NCI-H2029 (cell line): ENCODE measurements at places on chromosomes 6 and 20.

DNA sequence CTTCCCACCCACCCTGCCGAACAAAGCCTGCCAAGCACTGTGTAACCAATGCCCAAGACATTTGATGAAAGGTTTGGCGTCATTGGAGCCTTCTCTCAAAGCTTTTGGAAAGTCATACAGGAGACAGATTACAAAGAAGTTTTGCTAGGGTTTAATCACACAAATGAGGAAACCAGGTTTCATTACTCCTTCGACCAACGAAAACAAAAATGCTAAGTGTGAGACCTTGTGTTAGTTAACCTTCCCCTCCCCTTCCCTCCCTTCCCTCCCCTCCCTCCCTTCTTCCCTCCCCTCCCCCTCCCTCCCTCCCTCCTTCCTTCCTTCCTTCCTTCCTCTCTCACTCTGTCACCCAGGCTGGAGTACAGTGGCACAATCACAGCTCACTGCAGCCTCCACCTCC is 96.1 kb upstream of the CD83 start:
- no peak for DNase-seq

GRCh38 chr20:21357844-21358243 is 39.5 kb downstream of the NKX2-4 start:
- DNase-seq: peak; percentile 79

- DNase-seq: no peak
These were observed 6.7 kb downstream of the PRDM13 start for GRCh38 chr6:99613409-99613704.

GRCh38 chr20:5181958-5182357 is 55.1 kb downstream of the CDS2 start:
- peak; percentile 25 for DNase-seq

DNA sequence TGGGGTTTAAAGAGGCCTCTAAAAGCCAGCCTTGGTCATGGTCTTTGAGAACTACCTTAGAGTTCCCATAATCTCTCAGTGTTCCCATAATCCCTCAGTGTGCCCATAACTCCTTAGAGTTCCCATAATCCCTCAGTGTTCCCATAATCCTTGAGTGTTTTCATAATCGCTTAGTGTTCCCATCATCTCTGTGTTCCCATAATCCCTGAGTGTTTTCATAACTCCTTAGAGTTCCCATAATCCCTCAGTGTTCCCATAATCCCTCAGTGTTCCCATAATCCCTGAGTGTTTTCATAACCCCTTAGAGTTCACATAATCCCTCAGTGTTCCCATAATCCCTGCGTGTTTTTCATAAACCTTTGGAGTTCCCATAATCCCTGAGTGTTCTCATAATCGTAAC is 199.2 kb downstream of the QKI start:
- no peak for DNase-seq

DNA sequence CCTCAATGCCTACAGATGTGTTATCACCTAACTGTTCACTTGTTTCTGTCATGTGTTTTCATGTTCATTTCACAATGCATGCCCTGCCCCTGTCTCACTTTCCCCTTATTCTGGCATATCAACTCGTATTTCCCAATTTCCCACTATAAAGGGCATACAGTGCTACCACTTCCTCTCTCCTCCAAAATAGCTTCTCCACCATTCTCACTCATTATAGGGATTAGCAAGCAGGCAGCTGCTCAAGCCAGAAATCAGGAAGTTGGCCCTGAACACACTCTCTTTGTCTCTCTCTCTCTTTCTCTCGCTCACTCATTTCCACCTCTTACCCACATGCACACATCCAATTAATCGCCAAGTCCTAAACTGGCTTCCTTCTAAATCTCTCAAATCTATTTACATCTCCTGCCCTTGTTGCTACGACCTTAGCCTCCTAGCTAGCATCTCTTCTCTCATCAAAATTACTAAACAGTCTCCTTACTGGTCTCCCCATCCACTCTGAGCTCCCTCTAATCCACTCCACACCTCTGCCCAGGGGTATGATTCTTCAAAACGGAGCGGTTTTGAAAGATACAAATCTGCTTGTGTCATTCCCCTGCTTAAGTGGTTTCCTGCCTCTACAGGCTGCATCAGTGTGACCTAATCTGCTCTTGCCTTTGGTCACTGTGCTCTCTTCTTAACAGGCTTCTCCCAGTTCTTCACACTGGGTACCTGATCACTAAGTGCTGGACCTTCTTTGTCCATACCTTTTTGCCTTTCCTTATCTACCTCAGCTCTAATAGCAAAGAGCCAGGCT is 196.2 kb downstream of the BTBD9 start:
- peak; percentile 17 for DNase-seq

GRCh38 chr6:111354758-111355555 is 128.1 kb downstream of the REV3L start:
- DNase-seq: no peak

DNA sequence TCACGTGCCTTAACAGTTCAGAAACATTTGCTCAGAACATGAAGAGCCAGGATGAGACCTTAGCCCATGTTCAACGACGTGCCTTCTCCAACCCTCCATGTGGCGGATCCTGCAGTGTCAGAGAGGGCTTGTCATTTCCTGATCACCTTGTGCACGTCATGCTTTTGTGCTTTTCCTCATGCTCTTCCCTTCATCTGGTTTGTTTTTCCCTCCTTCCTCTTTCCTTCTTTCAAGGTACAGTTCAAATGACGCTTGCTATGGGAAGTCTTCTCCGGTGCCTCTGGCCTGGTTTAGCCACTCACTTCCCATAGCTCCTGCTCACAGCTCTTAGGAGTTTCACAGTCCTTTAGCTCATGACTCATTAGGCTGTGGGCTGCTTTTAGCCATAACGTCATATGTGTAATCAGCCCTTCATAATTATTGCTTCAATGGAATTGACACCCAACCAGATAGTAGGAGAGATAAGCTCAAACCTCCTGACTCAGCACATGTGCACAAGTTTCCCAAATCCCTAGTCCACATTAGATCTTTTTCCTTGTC is 102.7 kb upstream of the CNKSR3 start:
- DNase-seq: peak; percentile 85

DNA sequence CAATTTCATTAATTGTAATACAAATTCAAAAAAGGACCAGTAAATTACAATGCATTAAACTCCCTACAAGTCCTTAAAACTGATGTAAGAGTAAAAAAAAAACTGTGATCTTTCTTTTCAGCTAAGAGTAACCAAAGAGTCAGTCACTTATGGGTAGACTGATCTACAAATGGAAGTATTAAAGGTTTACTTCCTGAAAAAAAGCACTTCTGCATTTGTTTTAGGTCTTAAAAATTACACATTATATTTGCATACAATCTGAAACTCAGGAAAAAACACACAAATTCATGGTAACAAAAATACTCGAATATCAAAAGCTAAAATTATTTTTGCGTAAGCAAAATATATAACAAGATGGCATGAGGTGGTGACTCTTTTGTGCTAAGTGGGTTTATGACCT is 23.5 kb downstream of the USP49 start:
- no peak for DNase-seq

DNA sequence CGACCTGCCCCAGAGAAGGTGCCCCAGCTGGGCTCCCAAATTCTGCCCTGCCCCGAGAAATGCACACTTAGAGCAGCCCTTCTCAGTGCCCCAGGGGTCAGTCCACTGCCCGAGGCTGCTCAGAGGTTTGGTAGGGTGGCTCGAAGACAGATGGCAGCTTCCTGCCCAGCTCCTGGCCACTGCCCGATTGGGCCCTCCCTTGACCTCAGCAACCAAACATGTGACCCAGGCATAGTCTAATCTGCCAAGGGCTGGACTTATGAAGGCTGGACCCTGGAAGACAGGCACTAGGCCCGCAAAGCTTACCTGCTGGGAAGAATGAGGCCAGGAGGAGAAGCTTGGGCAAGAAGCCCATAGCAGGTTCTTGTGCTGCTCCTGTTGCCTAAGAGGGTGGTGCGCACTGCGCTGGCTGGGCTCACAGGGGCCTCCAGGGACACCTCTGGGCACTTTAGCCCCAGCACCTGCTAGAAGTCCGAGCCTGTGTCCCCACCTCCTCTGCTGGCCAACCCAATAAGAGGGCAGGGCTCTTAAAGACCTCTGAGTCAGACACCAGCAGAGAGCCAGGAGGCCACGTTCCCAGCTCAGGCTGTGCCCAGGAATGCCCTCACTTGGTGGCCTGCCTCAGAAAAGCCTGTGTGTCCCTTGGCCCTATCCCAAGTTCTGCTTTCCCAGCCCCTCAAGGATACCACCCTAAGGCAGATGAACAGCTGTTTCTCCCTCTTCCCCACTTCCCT is 5.5 kb downstream of the SIGLEC1 start:
- DNase-seq: no peak

DNA sequence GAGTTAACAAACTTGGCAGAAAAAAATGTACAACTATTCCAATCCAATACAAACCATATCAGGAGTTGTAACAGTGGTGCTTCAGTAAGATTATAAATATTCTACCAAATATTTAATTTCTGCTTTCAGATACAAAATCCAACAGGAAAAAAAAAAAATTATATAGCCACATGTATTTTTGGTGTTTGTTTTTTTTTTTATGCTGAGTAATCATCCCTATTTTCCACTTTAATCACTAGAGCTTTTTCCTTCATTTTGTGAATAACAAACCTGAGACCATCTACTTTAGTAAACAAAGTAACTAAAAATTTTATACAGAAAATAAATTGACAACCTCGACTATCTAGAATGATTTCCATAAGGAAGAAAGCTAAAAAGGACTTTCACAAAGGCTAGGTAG is 36.2 kb downstream of the MMS22L start:
- DNase-seq: no peak

DNA sequence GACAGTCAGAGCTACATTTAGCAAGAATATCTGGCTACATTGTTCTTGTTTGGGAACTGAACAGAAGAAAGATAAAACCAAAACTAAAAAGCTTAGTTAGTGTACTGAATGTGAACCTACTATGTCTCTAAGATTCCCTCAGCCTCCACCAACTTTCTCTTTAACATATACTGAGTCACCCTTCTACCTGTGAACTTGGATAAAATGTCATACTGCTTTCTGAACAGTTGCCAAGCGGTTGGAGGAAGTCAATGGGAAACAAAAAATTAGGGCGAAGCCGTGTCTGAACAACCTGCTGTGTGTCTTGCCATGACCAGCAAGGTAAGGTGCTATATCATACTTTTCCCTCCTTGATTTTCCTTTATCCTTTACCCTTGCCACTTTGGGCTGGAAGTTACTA is 243.5 kb downstream of the BTBD9 start:
- no peak for DNase-seq

- no peak for DNase-seq
These were observed 127.8 kb downstream of the LRRC1 start for GRCh38 chr6:53922539-53922981.

GRCh38 chr6:155883741-155884140 is 428.1 kb upstream of the NOX3 start:
- no peak for DNase-seq

DNA sequence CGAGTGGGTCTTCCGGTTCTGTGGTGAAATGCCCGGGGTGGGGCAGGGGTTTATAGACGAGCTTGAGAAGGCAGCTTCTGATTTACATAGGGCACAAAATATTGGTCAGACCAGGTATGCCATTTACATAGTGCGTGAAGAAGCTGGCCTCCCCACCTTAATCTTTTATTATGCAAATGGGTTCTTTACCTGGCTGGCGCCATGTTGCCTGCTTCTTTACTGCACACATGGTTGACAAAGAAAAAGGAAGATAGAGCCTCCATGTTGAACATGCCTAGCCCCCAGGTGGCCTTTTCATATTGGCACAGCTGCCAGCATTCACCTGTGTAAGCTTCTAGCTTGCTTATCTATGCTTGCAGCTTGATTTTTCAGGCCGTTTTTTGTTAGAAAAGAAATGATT is 276.2 kb downstream of the PHACTR1 start:
- no peak for DNase-seq

GRCh38 chr6:21241231-21242130 is 352.1 kb upstream of the SOX4 start:
- no peak for DNase-seq

GRCh38 chr20:49700411-49701185 is 13.1 kb downstream of the B4GALT5 start:
- DNase-seq: peak; percentile 39

- DNase-seq: no peak
These were observed 319.8 kb downstream of the FRK start for GRCh38 chr6:115740907-115741306.

DNA sequence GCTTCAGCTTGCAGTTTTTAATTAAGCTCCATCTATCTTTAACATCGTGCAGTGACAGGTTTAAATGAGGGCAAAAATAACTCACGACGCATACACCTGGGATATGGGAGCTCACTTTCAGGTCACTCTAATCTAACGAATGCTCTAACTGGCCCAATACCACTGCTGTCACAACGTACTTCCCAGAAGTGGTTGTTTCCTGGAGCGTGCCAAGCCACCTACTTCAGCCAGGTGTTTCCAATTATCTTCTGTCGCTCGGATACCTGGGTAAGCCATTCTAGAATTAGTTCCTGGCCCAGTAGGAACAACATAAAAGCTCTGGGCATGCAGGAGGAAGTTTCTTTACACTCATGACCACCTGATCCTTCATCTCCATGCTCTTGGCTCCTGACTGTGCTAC is 147.4 kb downstream of the FOXC1 start:
- peak; percentile 99 for DNase-seq

GRCh38 chr20:51354769-51355319 is 187.7 kb downstream of the NFATC2 start:
- peak; percentile 58 for DNase-seq

GRCh38 chr6:82955841-82956240 is 109.8 kb downstream of the UBE3D start:
- DNase-seq: no peak

- DNase-seq: no peak
These were observed 57.4 kb upstream of the CEP85L start for GRCh38 chr6:118708744-118709143.

DNA sequence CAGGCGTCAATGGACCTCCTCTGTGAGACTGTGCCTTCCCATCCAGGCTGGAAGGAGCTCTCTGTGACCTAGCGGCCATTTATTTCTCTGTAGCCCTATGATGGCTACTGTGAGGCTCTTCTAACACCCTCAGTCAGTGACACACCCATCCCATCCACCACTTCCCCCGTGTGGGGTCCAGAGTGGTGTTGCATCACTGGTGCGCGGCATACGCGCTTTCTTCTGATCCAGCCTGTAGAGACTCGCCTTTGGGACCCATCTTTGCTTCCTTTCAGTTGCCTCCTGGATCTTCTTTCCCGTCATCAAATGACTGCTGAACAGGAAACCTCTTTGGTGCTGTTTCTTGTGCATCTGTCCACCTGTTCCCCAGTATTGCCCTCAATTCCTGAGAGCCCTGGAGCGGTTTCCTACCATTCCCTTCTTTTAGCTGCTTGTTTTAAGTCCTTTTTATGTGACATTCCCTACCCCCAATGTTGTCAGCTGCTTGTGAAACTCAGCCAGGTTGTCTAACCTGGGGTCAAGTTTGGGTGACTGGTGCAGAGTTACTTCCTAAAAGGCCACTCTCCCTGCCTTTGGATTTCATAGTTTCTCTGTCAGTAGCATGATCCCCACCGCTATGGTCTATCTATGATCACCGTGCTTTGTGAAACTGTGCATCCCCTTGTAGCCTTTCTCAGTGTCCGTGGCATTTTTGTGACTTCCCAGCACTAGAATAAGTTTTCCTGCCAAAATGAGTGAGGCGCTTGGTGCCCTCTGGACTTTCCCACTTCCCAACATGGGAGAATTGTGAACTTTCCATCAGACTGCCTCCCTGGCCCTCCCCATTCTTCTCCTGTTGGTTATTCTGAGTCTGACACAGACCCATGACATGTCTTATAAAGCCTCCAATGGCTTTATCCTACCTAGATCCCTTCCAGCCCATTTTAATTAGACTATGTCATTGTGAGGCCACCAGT is 5.7 kb downstream of the PRR3 start:
- DNase-seq: no peak
